Colonic mucosa (tissue), 4 donors: ENCODE measurements at places on chromosomes 3 and 15.

DNA sequence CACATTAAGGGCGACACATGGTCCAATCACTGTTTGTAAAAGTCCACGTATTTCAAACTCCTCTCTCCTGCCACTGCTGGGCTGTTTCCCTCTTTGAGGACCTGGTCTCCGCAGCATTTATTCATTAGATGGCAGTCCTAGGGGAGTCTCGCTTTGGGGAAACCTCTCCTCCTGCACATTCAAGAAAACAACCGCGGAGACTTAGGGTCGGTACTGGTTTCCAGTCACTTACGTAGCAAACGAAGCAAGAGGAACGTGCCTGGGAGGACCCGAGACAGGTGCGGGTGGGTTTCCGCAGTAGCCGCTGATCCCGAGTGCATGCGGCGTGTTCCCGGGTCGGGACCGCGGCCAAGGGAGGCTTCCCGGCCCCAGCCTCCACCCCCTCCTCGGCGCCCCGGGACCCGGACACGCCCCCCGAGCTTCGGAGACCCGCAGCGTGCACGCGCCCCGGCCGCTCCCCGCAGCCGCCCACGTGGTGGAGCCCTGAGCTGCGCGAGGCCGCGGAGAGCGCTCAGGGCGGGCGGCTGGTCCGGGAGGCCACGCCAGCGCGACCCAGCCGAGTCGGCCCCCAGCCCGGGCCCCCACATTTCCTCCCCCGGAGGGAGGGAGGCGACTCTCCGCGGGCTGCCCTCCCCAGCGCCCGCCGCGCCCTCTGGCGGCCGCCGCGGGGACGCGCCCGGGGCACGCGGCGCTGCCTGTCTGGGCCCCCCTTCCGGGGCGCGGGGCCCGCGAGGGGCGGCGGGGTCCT is 1.1 kb upstream of the IGF1R start:
- peak; percentile 76 for DNase-seq
- no peaks in the 10 kb centered on the region for H3K27me3 ChIP-seq
- peak overlapping the region; percentile 66 for H3K27ac ChIP-seq
- no peaks in the 10 kb centered on the region for H3K36me3 ChIP-seq

DNA sequence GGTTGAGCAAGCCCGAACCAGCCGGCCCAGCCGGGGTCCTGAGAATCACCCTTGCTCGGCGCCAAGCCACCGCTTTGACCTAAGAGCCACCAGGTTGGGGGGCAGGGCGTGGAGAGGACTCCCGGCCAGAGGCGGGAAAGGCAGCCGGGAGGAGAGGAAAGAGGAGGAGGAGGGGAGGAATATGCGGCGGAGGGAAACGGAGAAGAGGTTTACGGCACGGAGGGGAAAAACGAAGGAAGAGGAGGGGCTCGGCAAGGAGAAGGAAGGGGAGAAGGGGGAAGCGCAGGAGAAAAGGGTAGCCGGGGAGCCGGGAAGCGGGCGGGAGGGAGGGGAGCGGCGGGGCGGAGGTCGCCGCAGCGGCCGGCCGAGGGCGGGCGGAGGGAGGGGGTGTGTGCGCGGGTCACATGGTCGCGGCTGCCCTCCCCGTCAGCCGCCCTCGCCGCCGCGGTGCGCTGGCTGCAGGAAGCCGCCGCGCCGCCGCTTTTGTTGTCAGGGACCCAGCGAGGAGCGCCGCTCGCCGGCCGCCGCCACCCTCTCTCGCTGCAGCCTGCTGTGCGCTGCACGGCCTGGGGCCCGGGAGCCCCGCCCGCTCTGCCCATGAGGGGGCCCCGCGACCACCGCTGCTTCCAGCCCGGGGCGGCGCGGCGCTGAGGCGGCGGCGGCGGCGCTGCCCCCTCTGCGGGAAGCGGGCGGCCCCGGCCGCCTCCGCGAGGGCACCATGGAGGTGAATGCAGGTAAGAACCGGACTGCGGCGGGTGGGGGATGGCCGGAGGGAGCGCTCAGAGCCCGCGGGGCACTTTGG is at the start of gene NR1D2:
Gene NR1D2, plus strand, starts transcription at position 426 of the 802 bp plus-strand sequence. Its CDS starts 293 bp downstream, at position 719.
- H3K4me1 ChIP-seq: peaks cover 4% of the 10 kb centered on the region
- H3K36me3 ChIP-seq: no peaks in the 10 kb centered on the region
- H3K27ac ChIP-seq: peak within 1 kb of the TSS; percentile 96

DNA sequence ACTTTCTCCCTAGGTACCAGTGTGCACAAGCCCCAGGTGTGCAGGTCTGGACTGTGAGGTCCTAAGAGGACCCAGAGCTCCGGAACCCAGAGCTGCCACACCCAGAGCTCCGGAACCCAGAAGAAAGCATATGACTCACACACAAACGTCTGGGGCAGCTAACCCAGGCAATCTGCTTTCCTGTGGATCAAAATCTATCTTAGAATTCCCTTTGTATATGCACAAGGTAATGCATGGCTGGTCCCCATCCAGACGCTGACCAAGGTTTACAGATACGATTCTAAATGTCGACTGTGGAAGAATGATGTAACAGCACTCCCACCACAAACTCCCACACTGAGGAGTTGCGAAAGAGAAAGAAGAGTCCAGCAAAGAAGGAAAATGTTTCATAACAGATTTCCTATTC is 15.7 kb downstream of the KCNMB2 start:
- H3K4me1 ChIP-seq: no peaks in the 10 kb centered on the region
- H3K36me3 ChIP-seq: no peaks in the 10 kb centered on the region
- no peak overlapping the region for H3K27ac ChIP-seq
- H3K27me3 ChIP-seq: no peaks in the 10 kb centered on the region
- no peak for DNase-seq
- H3K4me3 ChIP-seq: no peak overlapping the region

DNA sequence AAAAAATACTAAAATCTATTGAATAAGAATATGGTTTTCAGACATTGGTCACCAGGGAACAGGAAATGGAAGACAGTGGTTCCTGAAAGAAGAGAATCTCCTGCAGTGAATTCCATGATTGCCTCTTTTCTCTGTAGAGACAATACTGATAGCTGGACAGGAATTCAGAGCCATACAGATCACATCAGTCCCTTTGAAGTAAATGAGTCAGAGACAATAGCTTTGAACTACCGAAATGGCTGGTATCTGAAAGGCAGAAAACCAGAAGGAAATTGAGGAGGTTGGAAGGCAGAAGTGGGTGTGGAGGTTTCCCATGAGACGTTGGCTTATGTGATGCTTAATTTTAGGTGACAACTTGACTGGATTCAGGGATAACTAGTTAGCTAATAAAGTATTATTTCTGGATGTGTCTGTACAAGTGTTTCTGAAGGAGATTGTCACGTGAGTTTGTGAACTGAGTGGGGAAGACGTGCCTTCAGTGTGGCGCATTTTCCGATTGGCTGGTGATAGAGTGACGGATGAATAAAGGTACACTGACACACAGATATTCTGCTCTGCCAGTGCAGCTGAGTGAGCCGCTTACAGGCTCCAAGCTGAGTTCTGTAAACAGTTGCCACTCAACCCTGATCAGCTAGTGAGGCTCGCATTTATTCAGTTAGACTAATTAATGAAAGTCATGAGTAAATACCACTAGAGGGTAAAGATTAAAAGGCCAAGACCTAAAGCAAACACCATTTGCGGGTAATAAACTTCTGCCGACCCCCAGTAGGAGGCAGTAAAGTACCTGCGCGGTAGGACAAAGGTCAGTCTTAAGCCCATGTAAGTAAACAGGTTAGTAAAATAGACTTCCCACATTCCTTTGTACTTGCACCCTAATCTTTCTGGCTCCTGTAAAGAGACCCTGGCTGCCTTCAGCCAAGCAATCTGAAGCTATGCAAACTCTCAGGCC is 1298.6 kb downstream of the SI start:
- H3K4me3 ChIP-seq: no peak overlapping the region
- no peaks in the 10 kb centered on the region for H3K4me1 ChIP-seq
- no peaks in the 10 kb centered on the region for H3K27me3 ChIP-seq
- H3K27ac ChIP-seq: no peak overlapping the region

- H3K4me1 ChIP-seq: peaks cover 6% of the 10 kb centered on the region
- no peak overlapping the region for H3K4me3 ChIP-seq
- no peaks in the 10 kb centered on the region for H3K36me3 ChIP-seq
These were observed 219.0 kb upstream of the TPM1 start for GRCh38 chr15:62823561-62823960.

DNA sequence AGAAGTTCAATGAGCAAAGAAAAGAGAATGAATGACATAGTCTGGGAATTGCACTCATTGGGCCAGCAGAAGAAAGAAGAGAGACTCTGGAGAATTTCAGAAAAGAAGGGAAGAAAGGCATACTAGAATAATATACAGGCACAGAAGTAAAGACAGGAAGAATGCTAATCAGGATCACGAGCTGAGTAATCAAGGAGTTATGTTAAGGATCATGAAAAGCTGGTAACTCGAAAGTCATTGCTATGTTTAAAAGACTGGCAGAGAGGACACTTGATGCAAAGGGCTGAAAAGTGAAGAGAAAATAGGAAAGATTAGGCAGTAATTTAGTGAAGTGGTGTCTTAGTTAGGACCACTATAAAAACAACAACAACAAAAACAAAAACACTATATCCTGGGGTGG is 284.1 kb downstream of the ZBBX start:
- no peak for DNase-seq
- no peaks in the 10 kb centered on the region for H3K36me3 ChIP-seq
- H3K27me3 ChIP-seq: no peaks in the 10 kb centered on the region

GRCh38 chr3:15794842-15795650 is 2.7 kb downstream of the ANKRD28 start:
- no peaks in the 10 kb centered on the region for H3K36me3 ChIP-seq
- no peaks in the 10 kb centered on the region for H3K27me3 ChIP-seq
- H3K4me3 ChIP-seq: no peak overlapping the region
- H3K4me1 ChIP-seq: no peaks in the 10 kb centered on the region
- H3K27ac ChIP-seq: peak overlapping the region; percentile 78
- no peak for DNase-seq

- no peaks in the 10 kb centered on the region for H3K4me1 ChIP-seq
- H3K4me3 ChIP-seq: no peak overlapping the region
- no peaks in the 10 kb centered on the region for H3K27me3 ChIP-seq
- H3K27ac ChIP-seq: no peak overlapping the region
- H3K36me3 ChIP-seq: no peaks in the 10 kb centered on the region
- DNase-seq: no peak
These were observed 405.7 kb downstream of the LSAMP start for GRCh38 chr3:116039651-116039985.

GRCh38 chr3:58062472-58062871 is 54.2 kb downstream of the FLNB start:
- no peak for DNase-seq
- no peak overlapping the region for H3K4me3 ChIP-seq
- no peaks in the 10 kb centered on the region for H3K36me3 ChIP-seq

- no peak overlapping the region for H3K4me3 ChIP-seq
- H3K36me3 ChIP-seq: no peaks in the 10 kb centered on the region
- no peaks in the 10 kb centered on the region for H3K27me3 ChIP-seq
- no peak overlapping the region for H3K27ac ChIP-seq
- no peaks in the 10 kb centered on the region for H3K4me1 ChIP-seq
These were observed 21.3 kb upstream of the LRRC58 start for GRCh38 chr3:120370463-120370862.

GRCh38 chr3:18558507-18558906 is 133.4 kb upstream of the SATB1 start:
- H3K4me3 ChIP-seq: no peak overlapping the region
- no peak overlapping the region for H3K27ac ChIP-seq
- no peaks in the 10 kb centered on the region for H3K4me1 ChIP-seq

- no peak for DNase-seq
- H3K27me3 ChIP-seq: no peaks in the 10 kb centered on the region
- no peaks in the 10 kb centered on the region for H3K4me1 ChIP-seq
- H3K4me3 ChIP-seq: no peak overlapping the region
These were observed 105.4 kb upstream of the CCDC54 start for GRCh38 chr3:107271787-107272387.

DNA sequence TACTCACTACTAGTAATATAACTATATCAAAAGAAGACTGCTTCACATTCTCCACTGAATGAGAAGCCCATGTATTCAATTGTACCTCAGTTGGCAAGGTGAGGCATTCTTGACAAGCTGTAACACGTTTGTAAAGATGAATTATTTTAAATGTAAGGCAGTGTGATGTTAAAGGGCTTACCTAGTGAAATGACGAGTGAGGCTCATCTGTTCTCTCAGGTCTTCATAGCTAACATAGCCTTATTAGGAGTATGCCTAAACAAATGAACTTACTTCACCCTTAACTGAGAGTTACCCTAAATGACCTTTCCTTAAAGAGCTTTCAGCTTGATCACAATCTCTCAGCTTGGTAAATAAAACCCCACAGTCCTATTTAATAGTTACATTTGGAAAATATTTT is 127.3 kb downstream of the FEZF2 start:
- no peaks in the 10 kb centered on the region for H3K36me3 ChIP-seq
- no peaks in the 10 kb centered on the region for H3K27me3 ChIP-seq
- no peaks in the 10 kb centered on the region for H3K4me1 ChIP-seq
- H3K4me3 ChIP-seq: no peak overlapping the region

GRCh38 chr3:34895841-34896240 is 743.5 kb upstream of the ARPP21 start:
- no peak for DNase-seq
- H3K36me3 ChIP-seq: no peaks in the 10 kb centered on the region
- H3K4me3 ChIP-seq: no peak overlapping the region
- H3K4me1 ChIP-seq: no peaks in the 10 kb centered on the region
- no peaks in the 10 kb centered on the region for H3K27me3 ChIP-seq

GRCh38 chr15:26372706-26373105 is 400.2 kb downstream of the GABRB3 start:
- H3K27me3 ChIP-seq: no peaks in the 10 kb centered on the region
- no peak for DNase-seq
- H3K36me3 ChIP-seq: no peaks in the 10 kb centered on the region
- no peaks in the 10 kb centered on the region for H3K4me1 ChIP-seq

GRCh38 chr3:52014613-52015012 is 18.9 kb upstream of the RPL29 start:
- no peak for DNase-seq
- H3K4me1 ChIP-seq: no peaks in the 10 kb centered on the region
- H3K4me3 ChIP-seq: no peak overlapping the region
